ENCODE measurements at places on chromosomes 16 and 17. TPM values are rescaled to one million over a fixed set of nuclear protein-coding genes. Genes with fewer than 3 reads are reported as not detected.
A peak's percentile ranks its signal among the peaks of the same experiment; 100 is the strongest.

The TNFRSF13B gene
- total RNA-seq, result 0.18 TPM

GRCh38 chr17:71505200-71505599 is 615.6 kb upstream of the SOX9 start:
- H3K4me1 ChIP-seq, result peaks cover 4% of the 10 kb centered on the region
- no peak for DNase-seq
- H3K4me3 ChIP-seq, result no peak overlapping the region
- H3K27me3 ChIP-seq, result no peaks in the 10 kb centered on the region
- no peak overlapping the region for H3K27ac ChIP-seq
- no peaks in the 10 kb centered on the region for H3K36me3 ChIP-seq

- H3K27me3 ChIP-seq, result peaks cover 6% of the 10 kb centered on the region
- no peak overlapping the region for H3K4me3 ChIP-seq
- H3K36me3 ChIP-seq, result no peaks in the 10 kb centered on the region
- H3K27ac ChIP-seq, result no peak overlapping the region
Observed at GRCh38 chr17:36030956-36031355, 13.2 kb upstream of the CCL23 start.

DNA sequence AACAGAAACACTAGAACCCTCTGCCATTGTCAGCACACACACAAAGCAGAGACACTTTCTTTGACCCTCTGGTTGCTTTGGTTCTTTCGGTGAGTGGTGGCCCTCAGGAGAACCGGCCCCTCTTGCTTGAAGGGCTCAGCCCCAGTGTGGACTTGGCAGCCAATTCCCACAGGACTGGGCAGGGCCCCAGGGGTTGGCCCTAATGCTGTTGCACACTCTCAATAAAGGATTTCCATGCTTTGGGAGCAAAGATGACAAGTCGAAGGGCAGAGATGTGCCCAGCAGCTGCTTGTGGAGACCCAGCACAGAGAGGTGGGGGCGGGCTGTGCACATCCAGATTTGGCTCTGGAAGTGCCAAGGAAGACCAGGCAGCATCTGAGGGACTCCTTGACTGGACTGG is 149.0 kb downstream of the NTN1 start:
- peaks cover 39% of the 10 kb centered on the region for H3K4me1 ChIP-seq
- H3K4me3 ChIP-seq, result no peak overlapping the region
- DNase-seq, result no peak
- no peak overlapping the region for H3K27ac ChIP-seq
- no peaks in the 10 kb centered on the region for H3K27me3 ChIP-seq

GRCh38 chr16:29694384-29695195 is 15.6 kb downstream of the QPRT start:
- peaks cover 17% of the 10 kb centered on the region for H3K4me1 ChIP-seq
- H3K36me3 ChIP-seq, result peaks cover 40% of the 10 kb centered on the region
- no peak overlapping the region for H3K4me3 ChIP-seq
- H3K27me3 ChIP-seq, result no peaks in the 10 kb centered on the region
- no peak overlapping the region for H3K27ac ChIP-seq

DNA sequence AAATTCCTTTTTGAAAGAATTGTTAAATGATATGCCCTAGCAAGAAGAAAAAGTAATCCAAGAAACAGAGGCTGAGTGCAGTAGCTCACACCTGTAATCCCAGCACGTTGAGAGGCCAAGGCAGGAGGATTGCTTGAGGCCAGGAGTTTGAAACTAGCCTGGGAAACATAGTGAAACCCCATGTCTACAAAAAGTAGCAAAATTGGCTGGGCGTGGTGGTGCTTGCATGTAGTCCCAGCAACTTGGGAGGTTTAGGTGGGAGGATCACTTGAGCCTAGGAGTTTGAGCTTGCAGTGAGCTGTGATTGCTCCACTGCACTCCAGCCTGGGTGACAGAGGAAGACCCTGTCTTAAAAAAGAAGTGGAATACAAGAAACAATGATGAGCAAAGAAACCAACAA is 56.1 kb downstream of the NT5M start:
- H3K4me3 ChIP-seq, result no peak overlapping the region
- no peak overlapping the region for H3K27ac ChIP-seq
- H3K4me1 ChIP-seq, result peaks cover 12% of the 10 kb centered on the region
- DNase-seq, result no peak
- peaks cover 4% of the 10 kb centered on the region for H3K27me3 ChIP-seq

DNA sequence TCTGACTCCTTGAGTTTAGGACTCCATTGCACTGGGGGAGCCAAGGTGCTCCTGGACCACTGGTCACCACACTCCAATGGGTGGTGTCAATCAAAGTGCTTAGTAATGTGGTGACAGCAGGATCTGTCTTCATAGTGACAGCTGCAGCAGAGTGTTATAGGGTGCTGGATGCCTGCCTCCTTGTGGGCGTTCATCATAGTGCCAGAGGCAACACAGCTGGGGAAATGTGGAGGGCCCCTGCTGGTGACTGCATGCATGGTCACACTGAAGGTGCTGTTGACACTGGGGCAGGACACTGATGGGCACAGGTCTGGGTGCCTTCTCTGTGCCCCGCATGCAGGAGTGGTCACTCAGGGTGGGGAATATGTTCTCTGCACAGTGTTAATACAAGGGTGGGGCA is 177.5 kb upstream of the CDH8 start:
- H3K4me1 ChIP-seq, result peaks cover 9% of the 10 kb centered on the region
- H3K36me3 ChIP-seq, result no peaks in the 10 kb centered on the region
- peak; percentile 76 for DNase-seq
- no peak overlapping the region for H3K4me3 ChIP-seq

DNA sequence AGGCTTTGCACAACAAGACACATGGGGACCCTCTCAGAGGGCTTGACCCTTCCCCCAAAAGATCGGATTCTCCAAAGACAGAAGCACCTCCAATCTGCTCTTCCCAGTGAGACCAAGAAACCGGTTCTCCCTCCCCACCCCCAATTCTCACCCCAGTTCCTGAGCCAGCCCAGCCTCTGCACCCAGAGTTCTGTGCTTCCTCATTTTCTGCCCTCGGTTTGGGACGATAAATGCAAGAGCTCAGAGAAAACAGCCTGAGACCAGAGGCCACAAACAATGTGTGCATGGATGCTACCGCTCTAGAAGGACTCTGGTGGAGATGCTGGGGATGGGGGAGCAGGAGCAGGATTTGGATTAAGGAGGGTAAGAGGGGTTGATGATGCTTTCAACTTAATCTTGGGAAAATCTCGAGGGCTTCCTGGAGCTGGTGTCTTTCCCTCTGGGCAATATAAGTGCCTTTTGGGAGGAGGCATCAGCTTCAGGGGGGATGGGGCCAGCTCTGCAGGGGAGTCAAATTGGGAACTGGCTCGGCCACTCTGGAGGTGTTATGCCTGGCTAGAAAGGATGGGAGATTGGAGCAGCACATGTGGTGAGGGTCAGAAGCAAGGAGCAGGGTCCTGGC is 6.0 kb downstream of the KRT15 start:
- DNase-seq, result no peak
- no peaks in the 10 kb centered on the region for H3K27me3 ChIP-seq
- no peak overlapping the region for H3K27ac ChIP-seq
- no peaks in the 10 kb centered on the region for H3K36me3 ChIP-seq
- H3K4me1 ChIP-seq, result peaks cover 24% of the 10 kb centered on the region

DNA sequence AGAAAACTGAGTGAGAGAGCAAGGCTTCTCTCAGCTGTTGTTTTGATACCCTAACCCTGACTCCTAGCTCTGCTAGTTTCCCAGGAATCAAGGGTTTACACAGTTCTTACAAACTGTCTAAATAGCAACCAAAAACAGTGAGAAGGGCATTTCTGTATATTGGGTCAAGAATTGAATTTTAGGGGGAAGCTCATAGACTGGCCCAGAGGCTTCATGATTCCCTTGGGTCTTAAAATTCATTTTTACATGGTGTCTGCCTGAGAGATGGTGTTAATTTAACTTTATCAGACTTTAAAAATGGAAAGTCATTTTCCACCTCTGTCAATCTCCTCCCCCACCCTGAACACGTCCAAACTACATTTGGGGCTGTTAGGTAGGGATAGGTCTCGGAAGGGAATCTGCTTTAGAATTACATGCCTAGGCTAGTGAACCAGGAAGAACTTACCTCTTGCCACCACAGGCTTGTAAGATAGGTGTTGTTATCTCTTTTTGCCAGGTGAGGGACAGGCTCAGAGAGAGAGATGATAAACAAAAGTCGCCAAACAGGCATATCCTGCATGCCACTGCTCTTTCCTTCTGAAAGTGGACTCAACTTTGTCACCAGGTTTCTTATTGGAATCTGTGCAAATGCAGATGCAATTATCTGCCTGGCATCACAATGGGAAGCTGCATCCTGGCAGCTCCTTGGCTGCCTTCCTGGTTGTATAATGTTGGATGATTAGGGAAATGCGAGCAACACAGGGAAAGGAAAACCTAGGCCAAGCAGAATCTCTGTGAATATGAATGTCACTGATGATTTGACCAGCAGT is 3.1 kb downstream of the PHAF1 start:
- peak overlapping the region; percentile 64 for H3K27ac ChIP-seq
- no peak for DNase-seq
- no peaks in the 10 kb centered on the region for H3K36me3 ChIP-seq
- H3K4me3 ChIP-seq, result no peak overlapping the region
- 0 out of 2 replicates have a peak, but pooled peaks cover 5% of the 10 kb centered on the region for H3K27me3 ChIP-seq
- peaks cover 24% of the 10 kb centered on the region for H3K4me1 ChIP-seq

- H3K4me3 ChIP-seq, result no peak overlapping the region
- peaks cover 3% of the 10 kb centered on the region for H3K27me3 ChIP-seq
- DNase-seq, result no peak
- H3K27ac ChIP-seq, result no peak overlapping the region
- H3K4me1 ChIP-seq, result no peaks in the 10 kb centered on the region
- H3K36me3 ChIP-seq, result no peaks in the 10 kb centered on the region
Observed at GRCh38 chr16:86877108-86877507, 298.8 kb downstream of the FOXL1 start.

GRCh38 chr16:72091217-72091616 is 2.2 kb downstream of the TXNL4B start:
- H3K4me3 ChIP-seq, result peak overlapping the region; percentile 39
- H3K27me3 ChIP-seq, result no peaks in the 10 kb centered on the region
- peaks cover 23% of the 10 kb centered on the region for H3K36me3 ChIP-seq
- H3K27ac ChIP-seq, result no peak overlapping the region
- peaks cover 11% of the 10 kb centered on the region for H3K4me1 ChIP-seq

DNA sequence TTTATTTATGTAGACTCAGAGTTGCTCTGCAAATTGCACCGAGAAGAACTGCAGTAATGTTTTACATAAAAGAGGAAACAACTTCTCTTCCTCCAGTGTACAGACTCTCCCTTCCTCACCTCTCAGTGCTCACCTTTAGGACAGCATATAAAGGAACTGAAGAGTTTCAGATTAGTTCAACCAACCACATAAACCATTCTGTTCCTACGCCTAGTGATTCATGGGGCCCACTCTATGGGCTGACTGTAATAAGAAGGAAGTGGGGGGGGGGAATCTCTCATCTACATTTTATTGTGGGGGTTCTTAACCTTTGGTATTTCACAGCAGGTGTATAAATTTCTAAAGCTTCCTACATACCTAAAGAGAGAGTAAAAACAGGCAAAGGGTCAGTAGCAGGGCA is 18.3 kb downstream of the ZSWIM7 start:
- H3K27ac ChIP-seq, result no peak overlapping the region
- peaks cover 16% of the 10 kb centered on the region for H3K4me1 ChIP-seq
- peaks cover 69% of the 10 kb centered on the region for H3K36me3 ChIP-seq
- no peak for DNase-seq
- no peaks in the 10 kb centered on the region for H3K27me3 ChIP-seq
- no peak overlapping the region for H3K4me3 ChIP-seq

Data from WTC11 (cell line).